Kidney tubule cell (primary cell): ENCODE measurements at places on chromosomes 1 and 21.

GRCh38 chr1:238484121-238484520, 593.4 kb upstream of the ZP4 start:
- no peak for DNase-seq

GRCh38 chr21:28393279-28393678, 599.4 kb downstream of the LTN1 start:
- DNase-seq, result peak; percentile 95

GRCh38 chr1:196181594-196181878, 426.7 kb downstream of the KCNT2 start:
- DNase-seq, result no peak

DNA sequence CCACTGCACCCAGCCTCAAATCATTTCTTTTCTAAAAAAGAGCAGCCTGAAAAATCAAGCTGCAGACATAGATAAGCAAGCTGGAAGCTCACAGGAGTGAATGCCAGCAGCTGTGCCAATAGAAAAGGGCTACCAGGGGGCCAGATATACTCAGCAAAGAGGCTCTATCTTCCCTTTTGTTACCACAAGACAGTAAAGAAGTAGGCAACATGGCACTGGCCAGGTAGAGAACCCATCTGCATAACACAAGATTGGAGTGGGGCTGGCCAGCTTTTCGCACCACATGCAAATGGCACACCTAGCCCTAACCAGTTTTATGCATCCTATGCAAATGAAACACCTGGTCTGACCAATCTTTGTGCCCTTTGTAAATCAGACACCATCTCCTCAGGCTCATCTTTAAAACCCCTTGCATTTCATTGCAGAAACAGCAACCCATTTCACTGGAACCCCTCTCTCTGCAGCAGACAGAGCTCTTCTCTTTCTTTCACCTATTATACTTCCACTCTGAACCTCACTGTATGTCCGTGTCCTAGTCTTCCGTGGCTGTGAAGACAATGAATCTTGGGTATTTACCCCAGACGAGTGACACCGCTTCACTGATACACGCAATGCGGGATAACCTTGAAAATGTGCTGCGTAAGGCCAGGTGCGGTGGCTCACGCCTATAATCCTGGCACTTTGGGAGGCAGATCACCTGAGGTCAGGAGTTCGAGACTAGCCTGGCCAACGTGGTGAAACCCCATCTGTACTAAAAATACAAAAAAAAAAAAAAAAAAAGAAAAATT, 15.1 kb downstream of the CASP9 start:
- DNase-seq, result no peak

DNA sequence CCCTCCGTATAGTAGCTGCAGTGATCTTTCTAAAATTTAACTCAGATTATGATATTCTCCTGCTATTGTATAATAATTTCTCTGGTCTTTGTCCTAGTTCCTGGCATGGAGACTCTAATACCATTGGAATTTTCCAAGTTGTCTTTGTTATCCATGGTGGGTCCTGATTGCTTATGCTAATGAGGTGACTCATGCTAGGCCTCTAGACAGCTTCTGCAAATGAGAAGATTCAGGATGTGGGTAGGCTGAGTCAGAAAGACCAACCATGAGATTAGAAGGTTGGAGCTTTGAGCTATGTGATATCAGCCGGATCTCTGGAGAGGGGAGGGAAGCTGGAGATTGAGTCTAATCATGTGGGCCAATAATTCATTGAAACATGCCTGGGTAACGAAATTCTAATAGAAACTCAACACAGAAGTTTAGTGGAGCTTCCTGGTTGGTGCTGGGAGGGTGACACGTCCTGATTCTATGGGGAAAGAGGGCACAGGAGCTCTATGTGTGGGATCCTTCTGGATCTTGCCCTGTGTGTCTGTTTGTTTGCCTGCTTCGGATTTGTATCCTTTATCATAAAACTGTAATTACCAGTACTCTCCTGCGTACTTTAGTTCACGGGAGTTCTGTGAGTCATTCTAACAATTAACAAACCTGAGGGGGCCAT, 73.2 kb upstream of the CNIH3 start:
- peak; percentile 99 for DNase-seq

DNA sequence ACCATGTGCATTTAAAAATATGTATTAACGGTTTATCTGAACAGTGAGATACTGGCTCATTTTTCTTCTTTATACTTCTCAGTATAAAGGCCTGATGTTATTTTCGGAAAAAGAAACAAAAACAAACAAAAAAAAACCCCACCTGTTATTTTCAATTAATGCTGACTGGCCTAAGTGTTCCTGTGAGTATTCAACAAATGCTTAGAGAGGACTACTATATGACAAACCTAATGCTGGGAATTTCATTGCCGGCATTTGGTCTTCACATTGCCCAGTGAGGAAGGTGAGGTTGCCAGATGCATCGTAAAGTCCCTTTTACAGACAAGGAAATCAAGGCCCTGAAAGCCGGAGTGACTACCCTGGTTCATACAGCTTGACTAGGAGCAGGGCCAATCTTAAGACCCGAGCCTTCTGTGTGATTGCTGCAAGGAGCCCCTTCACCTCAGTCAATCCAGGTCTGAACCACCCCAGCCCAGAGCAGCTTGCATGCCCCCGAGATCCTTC, 599 bp downstream of the MRPL24 start:
- peak; percentile 30 for DNase-seq

GRCh38 chr1:242412921-242413320, 111.6 kb downstream of the PLD5 start:
- DNase-seq, result no peak

- no peak for DNase-seq
Observed at GRCh38 chr1:197659171-197659570, 116.1 kb downstream of the DENND1B start.

DNA sequence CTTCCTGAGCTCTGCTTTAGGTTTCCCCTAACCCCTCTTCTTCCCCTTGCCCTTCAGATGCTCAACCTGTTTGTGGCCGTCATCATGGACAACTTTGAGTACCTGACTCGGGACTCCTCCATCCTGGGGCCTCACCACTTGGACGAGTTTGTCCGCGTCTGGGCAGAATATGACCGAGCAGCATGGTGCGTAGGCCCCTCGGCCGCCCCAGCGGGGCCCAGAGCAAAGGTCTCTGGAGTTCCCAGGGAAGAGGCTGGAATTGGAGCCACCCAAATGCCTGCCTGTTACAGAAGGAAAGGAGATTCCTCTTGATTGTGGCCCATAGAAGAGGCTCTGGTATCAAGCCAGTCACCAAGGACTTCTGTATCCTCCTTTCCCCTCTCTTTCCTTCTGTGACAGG, 285.5 kb downstream of the ZNF648 start:
- no peak for DNase-seq

DNA sequence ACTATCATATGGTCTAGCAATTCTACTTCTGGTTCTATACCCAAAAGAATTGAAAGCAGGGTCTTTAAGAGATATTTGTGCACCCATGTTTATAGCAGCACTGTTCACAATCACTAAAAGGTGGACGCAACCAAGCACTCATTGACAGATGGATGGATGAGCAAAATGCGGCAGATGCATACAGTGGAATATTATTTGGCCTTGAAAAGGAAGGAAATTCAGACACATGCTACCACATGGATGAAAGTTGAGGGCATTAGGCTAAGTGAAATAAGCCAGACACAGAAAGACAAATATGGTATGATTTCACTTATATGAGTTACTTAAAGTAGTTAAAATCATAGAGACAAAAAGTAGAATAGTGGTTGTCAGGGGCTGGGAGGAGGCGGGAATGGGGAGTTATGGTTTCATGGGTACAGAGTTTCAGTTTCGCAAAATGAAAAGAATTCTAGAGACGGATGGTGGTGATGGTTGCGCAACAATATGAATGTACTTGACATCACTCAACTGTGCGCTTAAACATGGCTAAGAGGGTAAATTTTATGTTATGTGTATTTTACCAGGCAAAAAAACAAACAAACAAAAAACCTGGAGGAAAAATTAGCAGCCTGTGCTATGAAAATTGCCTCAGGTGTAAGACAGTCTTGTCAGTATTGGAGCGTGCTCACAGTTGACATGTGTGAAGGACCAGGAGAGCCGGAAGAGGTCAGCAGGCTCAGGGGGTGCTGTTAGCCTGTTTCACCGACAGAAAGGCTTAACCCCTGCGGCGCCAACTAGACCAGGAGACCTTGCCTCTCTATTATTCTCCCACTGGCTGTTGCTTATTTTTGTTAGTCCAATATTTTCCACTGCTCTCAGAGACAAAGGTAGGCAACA, 26.5 kb downstream of the CD247 start:
- no peak for DNase-seq

DNA sequence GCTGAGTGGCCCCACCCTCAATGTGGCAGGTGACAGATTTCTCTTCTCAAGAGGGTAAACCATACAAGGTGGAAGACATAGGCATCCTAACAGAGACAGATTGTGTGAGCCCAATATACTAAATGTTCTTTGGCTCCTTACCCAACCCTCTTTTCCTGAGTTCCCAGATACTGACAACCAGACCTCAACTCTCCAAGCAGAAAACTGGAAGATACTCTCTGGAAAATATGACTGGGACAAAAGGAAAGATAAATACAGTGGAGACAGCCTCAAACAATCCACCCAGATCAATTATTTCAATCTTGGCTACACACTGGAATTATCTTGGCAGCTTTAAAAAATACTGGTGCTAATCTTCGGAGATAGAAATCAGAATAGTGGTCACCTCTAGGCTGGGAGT, 6.5 kb downstream of the EVI5 start:
- DNase-seq, result no peak

- DNase-seq, result no peak
Observed at GRCh38 chr1:110235181-110235833, 25.2 kb downstream of the KCNC4 start.
